ENCODE measurements at places on chromosomes 6 and 20.

GRCh38 chr6:70673601-70674000 is 5.9 kb downstream of the SMAP1 start:
- no peak for DNase-seq

- no peak for DNase-seq
These were observed 90.2 kb downstream of the DST start for GRCh38 chr6:56552187-56553130.

DNA sequence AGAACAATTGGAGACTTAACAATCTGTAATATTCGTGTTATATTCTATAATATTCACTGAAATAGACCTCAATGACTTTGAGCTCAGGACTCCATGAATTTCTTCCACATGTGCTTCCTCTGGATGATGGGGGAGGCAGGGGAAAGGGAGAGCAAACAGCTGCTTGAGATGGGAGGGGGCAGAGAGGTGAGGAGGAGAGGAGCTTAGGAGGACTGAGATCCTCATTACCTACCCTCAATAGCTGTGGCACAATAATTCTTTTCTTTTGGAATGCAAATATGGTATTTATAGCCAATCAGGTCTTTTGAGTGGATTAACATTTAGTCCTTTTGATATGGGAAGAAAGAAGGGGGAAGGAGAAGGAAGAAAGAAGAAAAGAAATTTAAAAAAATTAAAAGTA is 64.1 kb upstream of the ZNF217 start:
- no peak for DNase-seq

GRCh38 chr6:75318900-75319299 is 34.3 kb upstream of the TMEM30A start:
- DNase-seq: no peak

- no peak for DNase-seq
These were observed 118.4 kb downstream of the JPH2 start for GRCh38 chr20:44068316-44069201.

- peak; percentile 48 for DNase-seq
These were observed 170.2 kb downstream of the PREX1 start for GRCh38 chr20:48657426-48658197.

DNA sequence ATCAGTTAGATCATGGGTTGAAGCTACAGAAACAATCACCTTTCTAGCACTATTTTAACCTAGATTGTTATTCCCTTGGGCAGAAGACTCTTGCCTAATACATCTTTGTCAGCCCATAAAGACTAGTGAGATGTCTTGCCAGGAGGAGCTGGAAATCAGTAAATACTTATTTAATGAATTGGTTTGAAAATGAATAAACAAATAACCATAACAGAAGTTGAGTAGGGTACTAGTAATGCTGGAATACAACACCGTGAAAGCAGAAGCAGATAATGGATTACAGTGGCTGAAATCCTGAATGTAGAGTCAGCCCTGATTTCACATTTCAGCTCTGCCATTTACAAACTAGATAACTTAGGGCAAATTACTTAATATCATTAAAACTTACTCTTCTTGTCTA is 236.1 kb downstream of the PACRG start:
- DNase-seq: no peak

GRCh38 chr20:21699216-21699508 is 6.3 kb upstream of the PAX1 start:
- DNase-seq: no peak

- DNase-seq: no peak
These were observed 19.9 kb upstream of the POPDC3 start for GRCh38 chr6:105199711-105200110.

GRCh38 chr6:107400616-107401147 is 58.7 kb downstream of the PDSS2 start:
- no peak for DNase-seq

DNA sequence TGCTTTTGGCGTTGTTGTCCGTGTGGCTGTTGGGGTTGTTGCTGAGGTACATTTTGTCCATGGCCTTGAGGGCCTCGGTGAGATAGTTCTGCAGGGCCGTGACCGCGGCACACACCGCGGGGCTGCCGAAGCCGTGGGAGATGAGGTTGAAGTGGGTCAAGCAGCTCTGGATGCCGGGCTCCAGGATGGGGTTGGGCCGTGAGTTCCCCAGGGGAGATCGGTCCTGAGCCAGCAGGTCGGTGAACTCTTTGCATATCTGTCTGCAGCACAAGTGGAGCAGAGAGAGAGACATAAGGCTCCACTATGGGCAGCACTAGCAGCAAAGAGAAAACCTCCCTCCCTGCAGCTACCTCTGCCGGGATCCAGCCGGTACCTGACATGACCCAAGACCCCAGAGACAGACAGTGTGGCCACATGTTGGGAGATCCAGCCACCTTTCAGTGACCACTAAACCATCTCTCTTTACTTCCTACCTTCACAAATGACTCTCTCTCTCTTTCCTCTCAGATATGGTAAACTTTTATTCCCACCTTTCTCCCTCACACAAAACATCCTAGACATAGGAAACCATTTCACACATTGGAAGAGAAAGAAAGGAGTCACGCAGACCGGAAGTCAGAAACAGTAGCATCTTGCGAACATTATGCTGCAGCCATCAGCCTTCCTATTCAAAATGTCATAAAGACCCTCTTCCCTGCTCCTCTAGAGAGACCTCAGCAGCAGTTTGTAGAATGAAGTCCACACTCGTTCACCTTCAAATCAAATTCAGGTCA is 16.2 kb downstream of the TFAP2A start:
- no peak for DNase-seq

DNA sequence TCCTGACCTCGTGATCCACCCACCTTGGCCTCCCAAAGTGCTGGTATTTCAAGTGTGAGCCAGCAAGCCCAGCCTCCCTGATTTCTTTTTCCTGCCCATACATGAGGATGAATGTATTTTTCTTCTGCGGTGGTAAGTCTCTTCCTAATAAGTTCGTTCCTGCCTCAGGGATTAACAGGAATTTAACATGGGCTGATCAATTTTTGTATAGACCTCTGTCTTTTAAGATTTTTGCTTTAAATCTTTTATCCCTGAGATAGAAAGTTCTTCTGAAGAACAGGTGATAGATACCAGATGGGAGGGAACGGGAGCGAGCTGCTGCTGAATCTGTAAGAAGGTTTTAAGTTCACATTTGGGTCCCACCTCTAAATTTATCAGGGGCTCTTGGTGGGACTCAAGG is 7.0 kb upstream of the ZNFX1 start:
- no peak for DNase-seq

DNA sequence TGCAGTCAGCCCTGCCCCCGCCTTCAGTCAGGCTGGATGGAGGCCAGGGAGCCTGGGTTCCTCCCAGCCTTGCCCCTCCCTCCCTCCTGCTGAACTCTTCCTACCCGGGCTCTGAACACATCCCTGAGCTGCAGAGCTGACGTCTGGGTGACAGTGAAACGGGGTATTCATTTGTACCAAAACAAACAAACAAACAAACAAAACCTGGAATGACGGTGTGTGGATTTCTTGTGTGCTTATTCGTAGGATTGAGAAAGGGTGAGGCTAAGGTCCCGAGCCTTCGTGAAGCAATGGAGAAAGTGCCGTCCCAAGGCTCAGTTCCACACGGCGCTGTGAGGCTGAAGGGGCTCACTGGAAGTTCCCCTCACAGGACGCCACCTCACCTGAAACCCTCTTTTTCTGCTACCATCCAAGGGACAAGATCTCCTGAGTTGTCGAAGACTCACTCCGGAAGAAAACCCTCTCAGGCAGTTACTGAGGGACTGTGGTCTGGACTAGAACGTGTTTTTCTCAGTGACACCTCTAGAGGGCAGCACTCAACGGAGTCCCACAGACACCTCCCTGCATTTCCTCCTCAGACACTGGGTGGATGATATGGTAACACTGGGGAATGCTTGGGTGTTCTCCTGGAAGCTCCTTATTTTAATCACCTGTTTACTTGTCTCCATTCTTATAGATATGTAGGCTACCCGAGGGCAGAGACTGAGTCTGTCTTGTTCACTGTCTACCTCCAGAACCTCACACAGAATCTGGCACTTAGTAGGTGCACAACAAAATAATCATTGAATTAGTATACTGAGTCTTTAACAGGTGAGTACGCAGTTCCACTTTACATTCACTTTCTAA is 27.3 kb downstream of the GSTA3 start:
- DNase-seq: peak; percentile 85

GRCh38 chr20:20624914-20625313 is 87.5 kb downstream of the RALGAPA2 start:
- DNase-seq: no peak

- no peak for DNase-seq
These were observed 31.6 kb downstream of the OPRM1 start for GRCh38 chr6:154070657-154071056.

DNA sequence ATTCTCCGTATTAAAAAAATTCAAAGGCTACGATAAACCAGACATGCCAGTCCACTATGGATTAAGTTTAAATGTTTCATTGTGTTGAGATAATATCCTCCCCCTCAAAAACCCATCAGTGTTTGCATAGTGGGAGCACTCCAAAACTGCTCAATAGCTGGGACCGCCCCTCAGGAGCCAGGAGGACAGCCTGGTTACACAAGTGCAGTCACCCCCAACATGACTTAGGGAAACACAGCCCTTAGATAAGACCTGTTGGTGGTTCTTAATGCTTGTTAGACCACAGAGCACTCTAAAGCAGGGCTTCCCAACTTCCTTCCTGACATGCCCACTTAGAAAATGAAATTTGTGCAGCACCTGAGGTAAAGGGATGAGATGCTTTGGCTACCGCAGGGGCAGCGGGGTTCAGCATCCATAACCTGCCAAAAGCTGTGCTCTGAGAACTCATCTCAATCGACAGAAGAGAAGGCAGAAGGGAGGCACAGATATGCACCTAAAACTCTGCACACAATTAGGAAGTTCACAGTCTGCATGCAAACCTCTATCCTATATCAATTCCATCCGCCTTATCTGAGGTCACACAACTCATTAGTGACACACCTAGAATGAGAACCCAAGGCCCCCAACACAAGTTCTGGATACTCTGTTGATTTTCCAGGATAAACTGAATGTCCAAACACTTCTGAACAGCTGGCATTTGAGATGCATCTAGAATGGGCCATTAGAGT is 74.3 kb downstream of the RALGAPA2 start:
- no peak for DNase-seq

- DNase-seq: no peak
These were observed 138.5 kb upstream of the AKAP12 start for GRCh38 chr6:151101161-151101815.

- no peak for DNase-seq
These were observed 22.1 kb upstream of the ECI2 start for GRCh38 chr6:4157506-4157905.

DNA sequence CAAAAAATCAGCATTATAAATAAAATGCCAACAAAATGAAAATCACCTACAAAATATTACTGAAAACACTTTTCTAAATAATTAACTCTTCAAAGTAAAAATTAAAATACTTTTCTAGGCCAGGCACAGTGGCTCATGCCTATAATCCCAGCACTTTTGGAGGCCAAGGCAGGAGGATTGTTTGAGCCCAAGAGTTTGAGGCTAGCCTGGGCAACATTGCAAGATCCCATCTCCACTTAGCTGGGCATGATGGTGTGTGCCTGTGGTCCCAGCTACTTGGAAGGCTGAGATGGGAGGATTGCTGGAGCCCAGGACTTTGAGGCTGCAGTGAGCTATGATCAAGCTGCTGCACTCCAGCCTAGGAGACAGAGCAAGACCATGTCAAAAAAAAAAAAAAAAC is 6.4 kb downstream of the SERPINB9 start:
- DNase-seq: no peak

GRCh38 chr6:79783670-79784394 is 152.7 kb downstream of the SH3BGRL2 start:
- no peak for DNase-seq

DNA sequence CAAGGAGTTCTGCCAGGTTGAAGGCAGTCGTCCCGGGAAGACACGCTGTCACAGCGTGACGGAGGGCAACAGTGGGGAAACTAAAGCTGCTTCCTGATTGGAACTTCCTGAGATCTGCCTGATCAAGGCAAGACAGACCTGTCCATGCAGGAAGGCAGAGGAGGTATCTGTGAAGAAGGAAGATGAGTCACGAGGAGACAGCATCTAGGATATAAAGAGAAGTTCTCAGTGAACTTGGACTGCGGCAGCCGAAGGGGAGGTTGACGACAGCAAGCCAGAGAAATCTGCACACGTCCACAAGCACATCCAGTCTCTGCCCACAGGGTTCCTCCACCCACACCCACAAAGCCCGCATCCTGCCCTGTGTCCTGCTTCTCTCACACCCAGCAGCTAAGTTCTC is 38.6 kb downstream of the PREP start:
- DNase-seq: peak; percentile 26

DNA sequence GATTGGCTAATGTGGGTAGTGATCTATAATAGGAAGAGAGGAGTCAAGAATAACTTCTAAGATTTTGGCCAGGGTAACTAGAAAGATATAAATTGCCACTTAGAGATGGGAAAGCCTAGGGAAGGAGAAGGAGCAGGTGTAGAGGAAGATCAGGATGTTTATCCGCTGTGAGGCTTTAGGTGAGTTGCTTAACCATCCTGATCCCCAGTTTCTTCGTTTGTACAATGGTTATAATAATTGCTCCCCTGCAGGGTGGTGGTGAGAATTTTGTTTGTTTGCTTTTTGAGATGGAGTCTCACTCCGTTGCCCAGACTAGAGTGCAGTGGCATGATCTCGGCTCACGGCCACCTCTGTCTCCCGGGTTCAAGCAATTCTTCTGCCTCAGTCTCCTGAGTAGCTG is 2.4 kb upstream of the MYMX start:
- DNase-seq: no peak

DNA sequence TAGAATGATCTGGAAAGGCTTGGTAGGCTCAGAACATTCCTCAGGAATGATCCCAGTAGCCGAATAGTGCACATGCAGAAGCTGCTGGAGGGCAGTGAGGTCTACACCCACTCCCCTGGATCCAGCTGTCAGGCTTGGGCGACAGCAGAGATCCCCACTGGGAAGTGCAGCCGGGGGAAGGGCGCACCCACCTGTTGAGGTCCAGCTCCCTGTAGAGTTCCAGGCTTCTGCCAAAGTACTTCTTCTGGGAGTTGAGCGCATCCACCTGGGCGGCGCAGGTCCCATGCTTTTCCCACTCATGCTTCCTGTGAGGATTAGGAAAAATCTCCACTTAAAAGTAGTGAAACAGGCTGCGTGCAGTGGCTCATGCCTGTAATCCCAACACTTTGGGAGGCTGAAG is 17.6 kb downstream of the RNASET2 start:
- DNase-seq: no peak

GRCh38 chr20:56540415-56540814 is 7.4 kb downstream of the FAM209B start:
- DNase-seq: no peak
